ENCODE measurements at places on chromosomes 11 and 22.

GRCh38 chr11:123494195-123495050, 64.4 kb downstream of the GRAMD1B start:
- DNase-seq: no peak

DNA sequence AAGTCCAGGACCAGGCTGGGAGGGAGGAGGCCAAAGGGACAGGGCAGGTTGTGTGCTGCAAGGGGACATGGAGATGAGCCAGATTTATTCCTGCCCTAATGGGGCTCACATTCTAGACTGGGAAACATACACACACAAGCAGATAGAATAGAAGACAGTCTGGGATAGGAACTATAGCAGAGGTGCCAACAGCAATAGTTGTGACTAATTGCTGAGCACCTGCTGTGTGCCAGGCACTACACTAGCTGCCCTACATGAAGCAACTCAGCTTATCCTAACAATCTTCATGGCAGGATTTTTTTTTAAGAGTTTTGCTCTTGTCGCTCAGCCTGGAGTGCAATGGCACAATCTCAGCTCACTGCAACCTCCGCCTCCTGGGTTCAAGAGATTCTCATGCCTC, 11.4 kb downstream of the MOGAT2 start:
- no peak for DNase-seq

DNA sequence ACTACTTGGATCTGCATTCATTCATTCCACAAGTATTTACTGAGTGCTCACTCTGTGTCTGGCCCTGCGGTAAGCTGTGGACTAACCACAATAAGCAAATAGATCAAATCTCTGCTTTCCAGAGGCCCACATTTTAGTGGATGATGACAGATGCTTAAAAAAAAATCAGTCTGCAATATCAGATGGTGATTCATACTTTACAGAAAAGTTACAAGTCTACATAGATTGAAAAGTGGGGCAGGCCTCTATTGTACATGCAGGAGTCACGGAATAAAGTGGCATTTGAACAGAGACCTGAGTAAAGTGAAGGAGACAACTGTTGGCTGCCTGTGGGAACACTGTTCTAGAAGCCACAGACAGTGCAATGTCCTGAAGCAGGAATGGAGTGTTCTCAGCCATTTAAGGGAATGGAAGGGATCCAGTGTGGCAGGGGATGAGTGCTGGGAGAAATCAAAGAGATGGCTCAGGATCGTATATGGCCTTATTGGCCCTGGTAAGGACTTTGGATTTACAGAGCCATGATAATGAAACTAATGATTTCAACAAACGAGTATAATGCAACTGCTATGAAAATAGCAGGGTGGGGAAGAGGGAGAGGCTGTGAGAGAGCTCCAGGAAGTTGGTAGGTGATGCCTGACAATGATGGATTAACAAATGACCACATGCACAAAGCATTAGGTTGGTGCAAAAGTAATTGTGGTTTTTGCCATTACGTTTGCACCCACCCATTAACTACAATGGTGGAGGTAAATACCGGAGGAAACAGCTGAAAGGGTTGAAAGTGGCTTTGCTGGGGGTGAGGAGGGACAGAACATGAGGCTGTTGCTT, 31.1 kb downstream of the TMEM45B start:
- DNase-seq: no peak

DNA sequence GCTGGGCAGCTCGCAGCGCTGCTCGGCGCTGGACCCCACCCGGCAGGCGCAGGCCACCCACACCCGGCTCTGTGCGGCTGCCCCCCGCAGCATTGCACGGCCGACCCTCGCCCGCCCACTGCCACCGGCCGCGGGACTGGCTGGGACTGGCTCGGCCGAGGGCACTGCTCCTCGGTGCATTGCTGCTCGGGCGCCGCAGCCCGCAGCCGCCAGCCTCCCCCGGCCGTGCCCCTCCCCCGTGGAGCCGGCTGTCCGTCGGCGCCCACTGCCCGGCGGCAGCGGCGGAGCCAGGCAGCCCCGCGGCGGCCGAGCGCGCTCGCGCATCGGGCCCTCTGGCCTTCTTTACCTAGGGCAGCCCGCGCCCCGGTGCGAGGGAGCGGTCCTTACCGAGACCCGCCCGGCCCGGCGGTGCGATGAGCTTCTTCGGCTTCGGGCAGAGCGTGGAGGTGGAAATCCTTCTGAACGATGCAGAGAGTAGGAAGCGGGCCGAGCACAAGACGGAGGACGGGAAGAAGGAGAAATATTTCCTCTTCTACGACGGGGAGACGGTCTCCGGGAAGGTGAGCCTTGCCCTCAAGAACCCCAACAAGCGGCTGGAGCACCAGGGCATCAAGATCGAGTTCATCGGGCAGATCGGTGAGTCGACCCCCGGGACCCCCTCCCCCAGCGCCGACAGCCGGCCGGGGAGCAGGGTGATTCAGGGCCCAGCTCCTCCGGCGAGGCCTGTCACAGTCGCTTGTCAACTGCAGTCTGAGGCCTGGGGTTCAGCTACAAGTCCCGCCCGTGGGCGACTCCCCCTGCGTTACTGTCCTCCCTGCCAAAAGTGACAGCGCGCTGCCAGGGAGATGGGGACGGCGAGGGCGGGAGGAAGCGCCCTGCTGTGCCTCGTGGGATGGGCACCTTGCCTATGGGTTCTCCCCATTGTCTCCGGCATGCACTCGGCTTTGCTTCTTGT, 516 bp downstream of the VPS26B start:
- DNase-seq: peak; percentile 73

DNA sequence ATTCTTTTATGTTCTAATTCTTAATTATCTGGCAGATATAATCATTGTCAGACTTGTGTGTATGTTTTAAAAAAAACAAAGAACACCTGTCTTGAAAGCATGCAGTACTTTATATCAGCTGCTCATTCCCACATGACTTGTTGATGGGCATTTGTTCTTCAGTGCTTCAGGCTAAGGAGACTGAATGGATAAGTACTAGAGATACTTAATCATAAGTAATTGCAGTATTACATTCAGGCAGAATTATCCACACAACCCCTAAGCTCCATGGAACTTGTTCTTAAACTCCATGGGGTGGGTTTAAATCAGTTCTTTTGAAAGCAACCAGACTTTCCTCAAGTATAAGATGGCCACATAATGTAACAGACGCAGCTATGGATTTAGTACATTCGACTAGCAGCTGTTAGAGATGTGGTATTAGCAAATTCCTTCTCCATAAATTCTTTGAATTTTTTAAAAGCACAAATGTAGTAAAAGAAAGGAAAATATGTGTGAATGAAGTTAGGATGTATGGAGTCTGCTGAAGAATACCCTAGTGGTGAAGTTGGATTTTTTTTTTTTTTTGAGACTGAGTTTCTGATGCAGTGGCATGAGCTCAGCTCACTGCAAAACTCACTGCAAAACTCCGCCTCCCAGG, 3.0 kb downstream of the JAM3 start:
- no peak for DNase-seq

DNA sequence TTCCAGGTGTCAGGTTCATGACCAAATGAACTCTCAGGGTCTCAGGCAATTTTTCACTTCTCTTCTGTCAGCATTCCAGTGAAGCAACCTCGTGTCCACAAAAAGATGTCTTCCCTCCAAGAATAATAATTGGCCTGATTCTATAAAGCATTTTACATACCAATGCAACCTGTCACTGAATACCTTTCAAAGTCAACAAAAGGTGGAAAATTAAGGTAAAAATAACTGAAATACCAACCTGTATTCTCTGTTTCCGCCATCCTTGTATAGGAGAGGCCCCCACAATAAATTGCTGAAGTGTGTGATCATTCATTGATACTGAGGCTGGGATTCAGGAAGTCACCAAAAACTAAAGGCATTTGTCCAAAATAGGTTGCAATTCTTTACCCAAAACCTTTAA, 77.4 kb upstream of the TMEM45B start:
- no peak for DNase-seq
